Aorta (tissue), 5 donors: ENCODE measurements at places on chromosomes 7 and 10. TPM values are rescaled to one million over a fixed set of nuclear protein-coding genes. Genes with fewer than 3 reads are reported as not detected.

FBXO24 gene
- 0.81 TPM for total RNA-seq

DNA sequence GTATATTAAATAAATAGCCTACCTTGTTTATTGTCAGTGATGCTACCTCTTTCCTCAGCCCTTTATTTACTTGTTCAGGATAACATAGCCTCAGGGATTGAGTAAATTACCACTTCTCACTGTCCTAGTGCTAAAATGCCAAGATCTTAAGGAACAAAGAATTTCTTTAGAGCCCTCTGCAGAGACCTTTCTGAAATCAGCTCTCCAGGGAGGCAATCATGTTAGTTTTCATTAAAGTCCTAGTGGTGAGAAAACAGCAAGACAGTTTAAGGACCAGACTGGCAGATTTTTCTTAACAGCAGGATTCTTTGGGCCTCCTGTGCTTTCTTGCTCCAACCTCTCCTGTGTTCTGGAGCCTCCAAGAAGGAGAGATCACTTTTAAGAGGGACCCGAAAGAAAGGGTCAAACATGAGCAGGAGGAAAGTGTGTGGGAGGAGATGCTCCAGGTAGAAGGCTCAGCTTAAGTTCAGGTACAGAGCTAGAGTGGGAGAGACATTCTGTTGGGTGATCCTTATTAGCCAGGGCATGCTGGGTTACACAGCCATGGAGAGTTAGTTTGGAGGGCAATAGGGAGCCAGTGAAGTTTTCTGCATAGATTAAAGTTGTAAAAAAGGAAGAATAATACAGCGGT is 1.2 kb upstream of the PLCE1 start:
- no peak for DNase-seq

DNA sequence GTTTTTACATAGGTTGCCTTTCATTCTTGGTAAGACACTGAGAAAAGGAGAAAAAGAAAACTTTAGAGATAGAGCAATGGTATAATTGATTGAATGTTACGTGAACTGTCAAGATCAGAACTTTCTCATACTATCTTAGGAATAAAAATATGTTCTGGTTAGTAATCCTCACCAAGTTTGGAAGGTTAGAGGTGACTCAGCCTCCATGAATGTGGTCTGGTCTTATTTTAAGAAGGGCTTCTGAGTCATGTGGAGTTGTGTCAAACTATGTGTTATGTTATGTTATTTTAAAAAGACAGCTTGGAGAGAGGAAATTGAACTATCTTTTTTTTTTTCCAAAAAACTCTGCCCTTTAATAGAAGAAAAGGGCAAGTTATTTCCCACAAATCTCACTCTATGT is 458.6 kb upstream of the KLF6 start:
- DNase-seq = no peak

DNA sequence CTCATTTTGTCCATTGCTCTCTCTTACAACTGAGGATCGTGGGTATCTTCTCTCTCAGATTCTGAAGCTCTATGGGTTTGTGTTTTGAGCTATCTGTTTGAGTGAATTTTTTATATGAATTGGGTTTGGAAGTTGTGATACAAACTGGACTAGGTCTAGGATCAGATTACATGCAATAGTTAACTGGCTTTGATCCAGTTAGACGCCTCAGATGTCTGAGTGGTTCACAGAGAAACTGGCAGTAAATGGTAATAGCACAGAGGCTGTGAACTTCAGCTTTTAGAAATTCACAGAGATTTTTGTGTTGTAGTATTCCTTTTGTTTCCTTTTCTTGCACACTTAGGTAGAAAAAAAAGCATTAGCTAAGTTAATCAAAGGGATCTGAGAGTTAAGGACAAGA is 12.7 kb upstream of the DNMBP start:
- DNase-seq = no peak

PTPRN2 gene
- 1.4 TPM for total RNA-seq

DNA sequence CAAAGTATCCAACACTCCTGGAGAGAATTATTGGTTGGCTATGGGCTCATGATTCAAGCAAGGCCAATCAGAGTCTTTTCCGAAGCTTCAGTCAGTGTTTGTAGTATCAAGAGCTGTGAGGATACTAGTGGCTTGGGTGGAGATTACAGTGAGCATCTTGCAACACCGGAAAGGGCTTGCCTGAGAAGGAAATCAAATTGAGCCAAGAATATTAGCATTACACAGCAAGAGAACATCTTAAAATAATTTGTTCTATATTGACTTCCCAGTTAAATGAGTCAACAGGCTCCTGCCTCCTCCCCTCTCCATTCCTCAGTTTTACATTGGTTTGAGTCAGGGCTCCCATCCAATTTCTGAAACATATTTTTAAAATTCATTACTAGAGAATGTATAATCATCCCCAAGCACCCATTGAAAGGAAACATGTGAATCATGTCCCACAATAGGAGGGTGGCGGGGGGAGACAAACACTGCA is 127.4 kb downstream of the ELAPOR2 start:
- DNase-seq = peak; percentile 33

- no peak for DNase-seq
These were observed 283.7 kb upstream of the PODXL start for GRCh38 chr7:131839967-131840690.

DNA sequence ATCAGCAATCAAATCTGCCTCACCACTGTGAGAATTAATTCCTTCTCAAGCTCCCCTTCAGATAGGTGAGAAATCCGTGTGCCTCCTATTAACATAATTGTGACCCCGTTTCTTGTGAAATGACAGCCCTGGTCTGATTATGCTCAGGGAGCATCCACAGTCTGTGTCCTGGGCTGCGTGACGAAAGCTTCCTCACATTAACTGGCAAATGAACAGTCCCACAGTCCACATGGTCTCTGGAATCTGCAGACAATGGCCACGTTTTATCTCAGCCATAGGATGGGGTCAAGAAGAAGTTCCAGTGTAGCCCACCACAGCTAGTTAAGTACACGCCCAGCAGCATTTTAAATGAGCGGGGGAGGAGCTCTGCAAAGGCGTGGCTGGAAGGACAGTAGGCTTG is 229.2 kb downstream of the RPS24 start:
- no peak for DNase-seq

DNA sequence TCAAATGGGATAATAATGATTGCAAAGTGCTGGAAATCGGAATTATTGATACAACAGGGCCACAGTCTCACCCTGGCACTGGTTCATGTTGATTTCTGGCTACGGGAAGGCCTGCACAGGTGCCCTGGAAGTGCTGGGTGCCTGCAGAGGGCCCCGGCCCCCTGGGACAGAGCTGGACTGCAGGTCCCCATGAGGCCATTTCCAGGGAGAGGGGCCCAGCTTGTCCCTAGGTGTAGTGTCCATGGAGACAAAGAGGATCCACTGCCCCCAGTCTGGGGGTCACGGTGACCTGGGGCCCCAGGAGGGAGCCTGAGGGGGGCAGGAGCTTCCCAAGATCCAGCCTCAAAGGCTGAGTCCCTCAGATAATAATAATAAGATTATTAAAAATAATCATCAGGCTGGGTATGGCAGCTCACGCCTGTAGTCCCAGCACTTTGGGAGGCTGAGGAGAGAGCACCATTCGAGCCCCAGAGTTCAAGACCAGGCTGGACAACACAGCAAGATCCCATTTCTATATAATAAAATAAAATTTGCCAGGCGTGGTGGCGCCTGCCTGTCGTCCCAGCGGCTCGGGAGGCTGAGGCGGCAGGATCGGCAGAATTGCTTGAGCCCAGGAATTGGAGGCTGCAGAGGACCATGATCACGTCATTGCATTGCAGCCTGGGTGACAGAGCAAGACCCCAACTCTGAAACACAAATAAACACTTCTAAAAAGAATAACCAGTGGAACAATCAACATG is 98.1 kb downstream of the MICALL2 start:
- peak; percentile 53 for DNase-seq

GRCh38 chr10:92990615-92991014 is 70.0 kb upstream of the CYP26C1 start:
- no peak for DNase-seq

GRCh38 chr7:16804674-16805439 is at the start of gene AGR2:
Gene AGR2, minus strand, starts transcription at chr7:16804999. Its CDS starts 3,203 bp downstream, at chr7:16801796.
- no peak for DNase-seq

CYP2C19 gene
- total RNA-seq = not detected
